NCI-H1048 (cell line): ENCODE measurements at places on chromosomes 16 and 17.

DNA sequence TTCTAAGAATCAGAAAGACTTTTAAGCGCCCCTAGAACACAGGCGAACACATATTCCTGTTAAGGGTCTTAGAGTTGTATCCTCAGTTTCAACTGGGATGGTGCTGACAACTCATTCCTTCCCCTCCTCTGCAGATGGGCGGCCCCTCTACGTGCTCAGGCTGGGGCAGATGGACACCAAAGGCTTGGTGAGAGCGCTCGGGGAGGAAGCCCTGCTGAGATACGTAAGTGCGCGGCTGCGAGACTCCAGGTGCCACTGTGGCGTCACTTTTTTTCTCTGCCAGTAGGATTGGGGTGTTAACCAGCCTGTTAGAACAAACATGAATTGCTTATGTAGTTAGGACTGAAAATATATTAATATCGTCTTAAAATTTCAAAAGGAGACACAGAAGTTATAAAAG, 62.7 kb downstream of the SEC14L1 start:
- no peak for DNase-seq

GRCh38 chr16:49089039-49089438, 192.6 kb downstream of the CBLN1 start:
- no peak for DNase-seq

GRCh38 chr16:595094-595528, 5.2 kb downstream of the RAB40C start:
- no peak for DNase-seq

GRCh38 chr16:75317532-75317931, 66.1 kb upstream of the BCAR1 start:
- DNase-seq, result no peak

DNA sequence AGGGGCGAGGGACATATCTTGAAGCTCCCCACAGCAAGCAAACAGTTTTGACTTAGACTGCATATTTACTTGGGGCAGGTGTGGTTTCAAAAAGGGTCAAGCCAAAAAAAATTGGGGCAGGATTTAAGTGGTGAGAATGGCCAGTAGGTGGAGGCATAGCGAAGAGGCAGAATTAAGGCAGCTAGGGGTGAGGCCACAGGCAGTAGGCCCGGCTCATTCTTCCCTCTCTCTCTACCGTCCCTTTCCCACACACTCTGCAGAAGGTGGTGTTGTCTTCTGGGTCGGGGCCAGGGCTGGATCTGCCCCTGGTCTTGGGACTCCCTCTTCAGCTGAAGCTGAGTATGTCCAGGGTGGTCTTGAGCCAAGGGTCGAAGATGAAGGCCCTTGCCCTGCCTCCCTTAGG, 2.6 kb downstream of the SHBG start:
- DNase-seq, result no peak

DNA sequence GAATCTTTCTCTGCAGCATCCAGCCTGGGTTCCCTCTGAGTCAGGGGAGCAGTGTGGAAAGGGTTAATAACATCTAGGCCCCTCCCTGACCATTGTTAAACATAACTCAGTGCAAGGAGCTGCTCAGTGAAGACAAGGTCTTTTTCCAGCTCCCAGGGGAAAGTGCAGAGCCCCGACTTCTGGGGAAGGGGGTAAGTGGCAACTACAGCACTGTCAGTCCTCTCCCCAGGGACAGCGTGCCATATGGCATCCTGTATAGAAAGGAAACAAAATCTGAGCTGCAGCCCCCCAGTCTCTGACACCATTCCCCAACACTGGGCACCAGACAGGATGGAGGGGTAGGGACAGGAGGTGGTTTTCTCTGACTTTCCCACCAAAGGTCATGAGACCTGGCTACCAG, 7.8 kb downstream of the MRPL27 start:
- DNase-seq, result no peak

- no peak for DNase-seq
These were observed 188.7 kb downstream of the HS3ST3A1 start for GRCh38 chr17:13413001-13413400.

- DNase-seq, result no peak
These were observed 28.8 kb downstream of the MSI2 start for GRCh38 chr17:57284984-57285646.

DNA sequence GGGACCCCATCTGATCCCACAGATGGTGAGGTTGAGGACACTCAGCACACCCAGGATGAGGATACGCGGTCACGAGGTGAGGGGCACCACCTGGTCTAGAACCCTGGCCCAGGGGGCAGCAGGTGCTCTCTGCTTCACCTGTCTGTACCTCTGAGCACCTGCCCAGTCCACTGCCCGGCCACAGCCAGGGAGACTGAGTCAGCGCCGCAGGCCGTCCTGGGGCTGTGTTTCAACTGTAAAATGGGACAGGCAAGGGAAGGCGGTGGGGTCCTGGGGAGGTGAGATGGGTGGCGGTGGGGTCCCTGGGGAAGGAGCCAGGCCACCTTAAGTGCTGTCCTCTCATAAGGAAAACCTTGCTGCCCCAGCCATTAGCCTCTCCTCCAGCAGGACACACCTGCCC, 60.4 kb downstream of the ENGASE start:
- DNase-seq, result no peak

DNA sequence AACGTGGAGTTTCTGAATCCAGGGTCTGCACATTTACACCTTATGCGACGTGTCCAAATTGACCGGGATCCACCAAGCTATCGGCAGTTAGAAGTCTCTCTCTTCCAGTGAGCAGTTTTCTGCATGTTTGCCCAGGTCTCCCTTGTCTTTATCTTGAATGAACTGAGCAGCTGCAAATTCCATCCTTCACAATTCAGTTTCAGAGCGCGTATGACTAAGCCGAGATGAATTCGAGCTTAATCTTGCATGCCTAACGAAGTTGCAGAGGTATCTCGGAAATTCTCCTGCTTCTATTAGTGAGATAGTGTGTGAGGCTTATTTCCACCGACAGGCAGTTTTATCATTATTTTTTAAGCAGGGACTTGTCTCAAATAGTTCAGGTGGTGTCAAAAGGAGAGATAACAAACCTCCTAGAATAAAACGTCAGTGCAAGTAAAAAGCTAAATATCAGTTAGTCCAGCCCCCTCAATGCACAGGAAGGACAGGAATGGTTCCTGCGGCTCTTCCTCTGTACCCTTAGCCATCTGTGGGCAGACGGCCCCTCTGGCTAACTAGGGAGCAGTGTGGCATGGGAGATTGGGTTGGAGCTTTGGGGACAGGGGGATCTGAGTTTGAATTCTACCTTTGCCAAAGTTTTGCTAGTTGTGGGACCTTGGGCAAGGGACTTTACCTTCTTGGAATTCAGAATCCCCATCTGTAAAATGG, 93.0 kb upstream of the GPR139 start:
- no peak for DNase-seq

- DNase-seq, result no peak
These were observed 1.3 kb downstream of the SLC26A11 start for GRCh38 chr17:80221351-80222105.

- no peak for DNase-seq
These were observed 5.0 kb upstream of the DNASE1L2 start for GRCh38 chr16:2231016-2231931.

- DNase-seq, result no peak
These were observed 1015.3 kb downstream of the KCNJ18 start for GRCh38 chr17:22707626-22708025.

DNA sequence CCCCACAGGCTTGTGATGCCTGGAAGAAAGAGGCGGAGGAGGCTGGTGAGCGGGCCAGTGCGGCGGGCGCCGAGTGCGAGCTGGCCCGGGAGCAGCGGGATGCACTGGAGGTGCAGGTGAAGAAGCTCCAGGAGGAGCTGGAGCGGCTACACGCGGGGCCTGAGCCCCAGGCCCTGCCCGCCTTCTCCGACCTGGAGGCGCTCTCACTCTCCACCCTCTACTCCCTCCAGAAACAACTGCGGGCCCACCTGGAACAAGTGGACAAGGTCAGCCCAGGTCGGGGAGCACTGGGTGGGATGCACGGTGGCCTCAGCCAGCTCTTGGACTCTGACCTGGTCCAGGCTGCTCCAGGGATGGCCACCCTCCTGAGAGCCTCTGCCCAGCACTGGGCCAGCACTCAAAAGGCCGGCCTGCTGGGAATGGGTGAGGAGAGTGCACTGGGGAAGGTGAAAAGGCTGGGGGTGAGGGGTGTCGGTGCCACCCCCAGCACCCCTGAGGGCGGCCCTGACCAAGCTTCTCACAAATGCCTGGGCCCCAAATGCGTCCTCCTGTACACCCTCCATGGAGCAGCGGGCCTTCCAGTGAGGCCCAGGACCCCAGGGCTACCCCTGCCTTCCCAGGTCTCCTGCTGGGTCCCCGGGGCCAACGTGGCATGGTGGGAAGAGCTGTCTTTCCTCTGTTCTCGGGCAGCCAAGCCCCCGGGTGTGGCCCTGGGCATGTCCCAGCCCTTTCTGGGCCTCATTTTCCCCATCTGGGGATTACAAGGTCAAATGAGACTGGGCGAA, 20.8 kb downstream of the UNC13D start:
- no peak for DNase-seq

DNA sequence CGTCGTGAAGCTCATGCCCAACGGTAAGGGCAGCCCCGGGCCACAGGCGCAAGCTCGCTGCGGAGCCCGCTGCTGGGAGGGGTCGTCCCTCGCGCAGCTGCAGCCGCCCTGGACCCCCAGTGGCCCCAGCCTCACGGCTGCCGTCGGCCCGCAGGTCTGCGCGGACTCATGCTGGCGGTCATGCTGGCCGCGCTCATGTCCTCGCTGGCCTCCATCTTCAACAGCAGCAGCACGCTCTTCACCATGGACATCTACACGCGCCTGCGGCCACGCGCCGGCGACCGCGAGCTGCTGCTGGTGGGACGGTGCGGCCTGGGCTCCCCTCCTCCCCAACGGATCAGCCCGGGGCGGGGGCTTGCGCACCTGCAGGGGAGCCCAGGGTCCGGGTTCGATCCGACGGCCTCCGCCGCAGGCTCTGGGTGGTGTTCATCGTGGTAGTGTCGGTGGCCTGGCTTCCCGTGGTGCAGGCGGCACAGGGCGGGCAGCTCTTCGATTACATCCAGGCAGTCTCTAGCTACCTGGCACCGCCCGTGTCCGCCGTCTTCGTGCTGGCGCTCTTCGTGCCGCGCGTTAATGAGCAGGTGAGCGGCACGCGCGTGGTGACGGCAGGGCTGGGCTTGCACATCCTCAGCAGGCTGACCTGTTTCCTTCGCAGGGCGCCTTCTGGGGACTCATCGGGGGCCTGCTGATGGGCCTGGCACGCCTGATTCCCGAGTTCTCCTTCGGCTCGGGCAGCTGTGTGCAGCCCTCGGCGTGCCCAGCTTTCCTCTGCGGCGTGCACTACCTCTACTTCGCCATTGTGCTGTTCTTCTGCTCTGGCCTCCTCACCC, 5.8 kb downstream of the SLC5A2 start:
- DNase-seq, result no peak

DNA sequence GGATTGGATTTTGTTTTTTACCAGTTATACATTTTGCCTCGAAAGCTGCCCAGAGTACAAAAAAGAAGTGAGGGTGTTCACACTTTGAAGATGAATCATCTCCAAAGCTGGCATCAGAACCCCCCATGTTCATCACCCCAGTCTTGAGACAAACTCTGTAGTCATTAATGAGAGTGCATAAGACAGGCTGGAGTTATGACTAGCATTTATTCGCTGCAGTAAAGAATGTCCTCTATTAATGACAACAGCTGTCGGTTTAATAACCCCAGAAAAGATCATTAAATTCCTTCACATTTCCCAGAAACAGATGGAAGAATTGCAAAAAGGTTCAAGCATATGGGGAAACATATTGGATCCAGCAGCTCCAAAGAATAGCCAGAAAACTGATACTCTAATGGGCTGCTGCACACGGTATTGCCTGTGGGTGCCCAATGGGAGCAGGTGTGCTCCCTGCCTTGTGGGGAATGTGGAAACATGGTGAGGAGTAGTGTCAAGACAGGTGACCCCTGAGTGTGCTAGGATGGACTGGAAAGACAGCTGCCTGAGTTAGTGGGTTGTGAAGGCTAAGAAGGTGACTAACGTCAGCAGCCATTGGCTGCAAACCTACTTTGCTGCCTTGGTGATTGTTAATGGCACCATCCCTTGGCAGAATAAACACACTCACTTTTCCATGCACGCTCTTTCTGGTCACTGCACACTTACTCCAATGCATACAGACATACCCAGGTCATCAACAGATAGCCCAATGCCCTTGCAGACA, 81.9 kb downstream of the AIPL1 start:
- no peak for DNase-seq

DNA sequence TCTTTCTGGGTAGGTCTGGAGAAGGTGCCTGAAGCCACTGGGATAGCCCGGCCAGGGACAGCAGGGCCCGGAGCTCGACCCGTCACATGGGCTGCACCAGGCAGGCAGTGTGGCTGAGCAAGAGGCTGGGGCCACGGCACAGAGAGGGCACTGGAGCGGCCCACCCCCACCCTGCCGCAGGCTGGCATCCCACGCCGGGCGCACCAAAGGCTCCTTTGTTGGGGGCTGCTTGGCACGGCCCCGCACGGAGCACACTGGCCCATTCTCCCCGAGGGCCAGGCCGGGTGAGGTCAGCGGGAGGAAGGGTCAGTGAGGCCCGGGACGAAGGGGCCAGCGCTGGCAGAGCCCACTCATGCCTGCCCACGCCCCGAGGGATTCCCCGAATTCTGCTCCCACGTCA, 36.5 kb upstream of the PVALEF start:
- DNase-seq, result no peak

DNA sequence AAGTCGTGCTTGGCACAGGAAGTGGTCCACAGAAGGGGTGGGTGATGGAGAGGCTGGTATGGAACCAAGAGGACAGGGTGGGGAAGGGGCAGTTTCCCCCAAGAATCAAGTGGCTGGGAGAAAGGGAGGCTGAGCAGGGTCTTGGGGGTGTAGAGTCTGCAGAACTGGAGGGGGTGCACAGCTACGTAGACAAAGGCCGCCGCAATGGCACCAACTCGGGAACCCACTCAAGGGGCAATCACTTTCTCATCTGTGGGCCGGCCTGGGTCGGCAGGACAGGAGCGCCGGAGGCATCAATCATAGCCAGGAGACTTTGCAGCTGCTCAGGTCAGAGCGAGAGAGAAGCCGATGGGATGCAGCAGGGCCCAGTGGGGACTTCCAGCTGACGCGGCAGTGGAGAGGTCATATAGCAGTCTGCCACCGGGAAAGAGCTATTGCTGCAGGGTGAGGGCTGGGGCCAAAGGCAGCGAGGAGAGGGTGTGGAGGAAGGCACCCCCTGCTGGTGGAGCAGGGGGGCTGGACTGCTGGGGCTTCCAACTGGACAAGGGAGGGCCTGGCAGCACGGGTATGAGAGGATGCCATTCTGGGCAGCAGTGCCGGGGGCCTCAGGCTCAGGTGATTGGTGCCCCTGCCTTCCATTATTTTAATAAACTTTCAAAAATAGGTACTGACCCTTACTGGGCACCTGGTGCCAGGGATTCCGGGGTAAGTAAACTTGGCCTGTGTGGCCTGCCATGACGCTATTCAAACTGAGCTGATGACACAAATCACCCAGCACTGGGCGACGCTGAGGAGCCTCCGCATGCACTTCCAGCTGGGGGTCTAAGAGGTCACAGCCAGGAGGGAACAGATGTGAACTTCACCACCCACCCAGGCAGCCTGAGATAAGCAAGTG, 52.5 kb upstream of the MTSS2 start:
- DNase-seq, result no peak

- no peak for DNase-seq
These were observed 20.7 kb downstream of the ZNF652 start for GRCh38 chr17:49341356-49341755.
